Activated T-helper 17 cell treated with anti-CD3 and anti-CD28 coated beads, Interleukin-2, amount 50 U/mL, for 72 hours (primary cell): ENCODE measurements at places on chromosomes 11 and 22.

DNA sequence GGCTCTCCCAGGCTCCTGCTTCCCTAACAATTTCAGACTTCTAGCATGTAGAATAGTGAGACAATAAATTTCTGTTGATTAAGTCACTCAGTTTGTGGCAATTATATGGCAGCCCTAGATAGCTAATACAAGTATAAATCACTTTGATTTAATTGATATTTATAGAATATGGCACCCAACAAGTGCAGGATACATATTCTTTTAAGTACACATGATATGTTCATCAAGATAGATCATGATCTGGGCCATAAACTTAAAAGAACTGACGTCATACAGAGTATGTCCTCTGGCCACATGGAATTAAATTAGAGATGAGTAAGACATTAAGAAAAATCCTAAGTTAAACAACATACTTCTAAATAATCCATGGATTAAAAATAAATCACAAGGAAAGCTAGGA lies 67.5 kb upstream of the AMOTL1 start:
- H3K27me3 ChIP-seq: peaks cover 22% of the 10 kb centered on the region
- no peaks in the 10 kb centered on the region for H3K4me1 ChIP-seq
- no peak for ATAC-seq
- H3K36me3 ChIP-seq: no peaks in the 10 kb centered on the region
- H3K4me3 ChIP-seq: no peak overlapping the region
- H3K27ac ChIP-seq: no peak overlapping the region

GRCh38 chr22:22943521-22944267 lies 56.1 kb downstream of the IGLL5 start:
- no peaks in the 10 kb centered on the region for H3K36me3 ChIP-seq
- H3K4me3 ChIP-seq: no peak overlapping the region
- H3K27ac ChIP-seq: no peak overlapping the region

- peaks cover 86% of the 10 kb centered on the region for H3K36me3 ChIP-seq
- H3K4me1 ChIP-seq: peaks cover 74% of the 10 kb centered on the region
- no peaks in the 10 kb centered on the region for H3K27me3 ChIP-seq
- ATAC-seq: no peak
- H3K27ac ChIP-seq: peak overlapping the region; percentile 99
- peak overlapping the region; percentile 82 for H3K4me3 ChIP-seq
Observed at GRCh38 chr22:37304595-37305343, 22.5 kb downstream of the CYTH4 start.

GRCh38 chr22:37708580-37709444 lies 12.0 kb downstream of the TRIOBP start:
- no peaks in the 10 kb centered on the region for H3K27me3 ChIP-seq
- no peak overlapping the region for H3K27ac ChIP-seq
- no peak overlapping the region for H3K4me3 ChIP-seq

DNA sequence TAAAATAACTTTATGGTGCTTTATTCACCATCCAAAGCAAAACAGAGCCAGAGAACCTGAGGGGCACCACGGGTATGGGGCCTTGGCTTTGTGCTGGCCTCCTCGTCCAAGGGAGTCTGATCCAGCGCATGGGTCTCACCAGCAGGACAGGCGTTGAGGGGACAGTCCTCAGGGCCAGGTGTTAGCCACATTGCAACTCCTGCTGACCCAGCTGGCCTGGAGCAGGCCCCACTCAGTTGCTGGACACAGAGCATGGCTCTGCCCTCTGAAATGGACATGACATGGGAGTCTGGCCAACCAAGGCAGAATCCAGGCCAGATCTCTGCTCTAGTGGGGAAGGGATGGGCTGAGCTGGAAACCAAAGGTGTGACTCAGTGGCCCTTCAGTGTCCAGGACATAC lies 116.2 kb downstream of the RRAS2 start:
- no peak overlapping the region for H3K4me3 ChIP-seq
- no peak for ATAC-seq
- no peaks in the 10 kb centered on the region for H3K36me3 ChIP-seq
- H3K4me1 ChIP-seq: peaks cover 2% of the 10 kb centered on the region
- no peaks in the 10 kb centered on the region for H3K27me3 ChIP-seq
- no peak overlapping the region for H3K27ac ChIP-seq

GRCh38 chr11:108003623-108004022 lies 5.1 kb upstream of the CUL5 start:
- ATAC-seq: no peak

GRCh38 chr22:30969532-30970355 lies 679 bp downstream of the TUG1 start:
- peak overlapping the region; percentile 85 for H3K4me3 ChIP-seq
- peak overlapping the region; percentile 91 for H3K27ac ChIP-seq
- ATAC-seq: peak; percentile 25
- peaks cover 77% of the 10 kb centered on the region for H3K36me3 ChIP-seq
- H3K27me3 ChIP-seq: no peaks in the 10 kb centered on the region

GRCh38 chr22:33440756-33441155 lies 382.6 kb upstream of the SYN3 start:
- no peak overlapping the region for H3K27ac ChIP-seq
- H3K36me3 ChIP-seq: no peaks in the 10 kb centered on the region
- no peak for ATAC-seq
- H3K4me3 ChIP-seq: no peak overlapping the region

DNA sequence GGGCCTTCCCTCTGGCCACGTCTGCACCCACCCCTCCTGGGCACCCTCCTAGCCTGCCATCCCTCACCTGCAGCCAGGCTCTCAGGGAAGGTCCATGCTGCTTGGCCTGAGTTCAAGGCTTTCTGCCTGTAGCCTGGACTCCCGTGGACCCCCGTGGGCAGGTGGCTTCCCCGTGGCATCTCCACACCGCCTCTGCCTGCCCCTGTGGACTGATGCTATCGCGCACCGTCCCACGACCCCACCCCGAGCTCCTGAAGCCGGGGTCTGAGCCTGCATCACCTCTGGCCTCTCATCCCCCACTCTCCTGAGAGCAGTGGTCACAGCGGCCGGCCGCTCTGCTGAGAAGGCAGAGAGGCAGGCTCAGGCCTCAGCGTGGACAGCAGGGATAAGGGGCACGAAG lies 4.5 kb downstream of the IFITM5 start:
- no peak overlapping the region for H3K4me3 ChIP-seq
- H3K27me3 ChIP-seq: no peaks in the 10 kb centered on the region
- peaks cover 33% of the 10 kb centered on the region for H3K36me3 ChIP-seq
- no peak overlapping the region for H3K27ac ChIP-seq
- ATAC-seq: no peak

GRCh38 chr11:81920205-81920604 lies 813.5 kb downstream of the FAM181B start:
- no peaks in the 10 kb centered on the region for H3K4me1 ChIP-seq
- ATAC-seq: no peak
- H3K27ac ChIP-seq: no peak overlapping the region
- no peaks in the 10 kb centered on the region for H3K27me3 ChIP-seq
- no peak overlapping the region for H3K4me3 ChIP-seq

GRCh38 chr11:34358258-34358727 lies 483 bp upstream of the ABTB2 start:
- peaks cover 28% of the 10 kb centered on the region for H3K27me3 ChIP-seq
- no peak overlapping the region for H3K27ac ChIP-seq
- H3K4me1 ChIP-seq: peaks cover 15% of the 10 kb centered on the region
